ENCODE measurements at places on chromosomes 1 and 21. TPM values are rescaled to one million over a fixed set of nuclear protein-coding genes. Genes with fewer than 3 reads are reported as not detected.
A peak's percentile ranks its signal among the peaks of the same experiment; 100 is the strongest.

GRCh38 chr1:4395158-4395557, 259.3 kb upstream of the AJAP1 start:
- DNase-seq = no peak

DNA sequence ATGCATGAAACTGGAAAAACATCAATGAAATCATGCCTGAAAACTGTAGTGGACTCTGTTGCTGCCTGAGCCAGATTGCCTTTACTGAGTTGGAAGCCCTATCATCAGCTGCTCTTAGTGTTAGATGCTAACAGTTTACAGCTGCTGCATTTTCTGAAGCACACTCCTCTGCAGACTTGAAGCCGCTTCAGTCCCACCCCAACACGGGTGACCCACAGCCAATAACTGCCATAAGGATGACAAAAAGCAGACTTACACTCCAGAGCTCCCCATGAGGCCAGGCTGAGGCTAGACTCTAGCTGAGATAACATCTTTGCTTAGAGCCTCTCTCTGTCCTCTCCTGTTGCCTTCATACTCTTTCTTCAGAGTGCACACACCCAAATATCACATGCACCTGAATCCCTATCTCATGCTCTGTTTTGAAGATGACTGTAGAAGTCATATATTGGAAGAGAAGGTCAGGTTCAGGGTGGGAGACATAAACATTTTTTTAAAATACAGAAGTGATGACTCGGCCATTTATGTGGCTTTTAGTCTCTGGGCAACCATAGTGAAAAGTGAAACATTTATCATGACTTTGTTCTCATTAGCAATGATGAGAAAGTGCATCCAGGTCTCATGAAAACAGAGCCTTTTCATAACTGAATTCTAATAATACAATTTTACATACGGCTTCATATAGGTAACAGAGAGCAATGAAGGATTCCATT, 161.0 kb downstream of the KCNK2 start:
- no peak for DNase-seq

GRCh38 chr1:214453109-214453722, 98.2 kb downstream of the PTPN14 start:
- DNase-seq = no peak

DNA sequence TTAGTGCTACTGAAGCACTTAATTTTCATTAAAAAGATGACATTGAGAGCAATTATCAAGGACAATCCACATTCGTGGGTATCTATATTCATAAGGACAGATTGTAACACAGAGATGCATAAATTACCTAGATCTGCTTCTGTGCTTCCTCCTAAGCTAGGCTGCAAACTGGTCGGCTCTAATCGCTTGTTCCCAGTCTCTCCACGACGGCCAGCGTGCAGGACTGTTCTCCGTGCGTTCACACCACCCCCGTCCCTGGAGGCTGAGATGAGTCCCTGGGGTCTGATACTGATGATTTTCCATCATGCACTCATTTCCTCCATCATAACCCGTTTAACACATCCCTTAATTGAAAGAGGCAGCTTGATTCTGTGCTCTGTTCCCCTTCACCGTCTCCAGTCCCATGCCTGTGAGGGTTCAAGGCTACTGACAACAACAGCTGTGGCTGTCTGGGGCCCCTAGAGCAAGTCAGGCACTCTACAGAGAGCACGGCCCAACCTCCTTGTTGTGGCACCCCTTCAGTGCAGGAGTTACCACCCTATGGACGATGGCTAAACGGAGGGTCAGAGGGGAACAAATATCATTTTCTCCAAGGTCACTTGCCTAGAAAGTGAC, 469.6 kb downstream of the NPHP4 start:
- DNase-seq = no peak

GRCh38 chr1:241706967-241707366, 54.9 kb downstream of the WDR64 start:
- no peak for DNase-seq

PLA2G2C gene
- 0.33 TPM for total RNA-seq

GRCh38 chr21:34690041-34690792, 21.4 kb downstream of the CLIC6 start:
- DNase-seq = peak; percentile 69

CNKSR1 gene
- 2.2 TPM for total RNA-seq

DNA sequence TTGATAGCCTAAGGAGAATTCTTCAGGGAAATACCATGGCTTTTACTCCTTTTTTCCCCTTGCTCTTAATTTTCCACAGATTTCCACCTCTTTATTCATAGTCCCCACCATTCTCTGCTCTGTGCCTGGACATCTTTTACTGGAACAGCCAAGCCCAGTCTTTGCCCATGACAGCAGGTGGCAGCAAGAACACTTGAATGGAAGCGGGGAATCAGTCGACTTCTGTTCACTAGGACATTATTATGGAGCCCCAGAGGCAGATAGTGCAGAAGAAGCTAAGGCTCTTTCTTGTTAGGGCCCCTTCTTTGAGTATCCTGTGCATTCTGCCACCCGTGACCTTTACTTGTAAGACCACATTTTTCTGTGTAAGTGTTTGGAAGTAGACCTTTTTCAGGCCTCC, 6.3 kb downstream of the OR14I1 start:
- DNase-seq = no peak

OBSCN gene
- 3.0 TPM for total RNA-seq

GRCh38 chr21:23853796-23854379, 1753.4 kb downstream of the MRPL39 start:
- no peak for DNase-seq

DNA sequence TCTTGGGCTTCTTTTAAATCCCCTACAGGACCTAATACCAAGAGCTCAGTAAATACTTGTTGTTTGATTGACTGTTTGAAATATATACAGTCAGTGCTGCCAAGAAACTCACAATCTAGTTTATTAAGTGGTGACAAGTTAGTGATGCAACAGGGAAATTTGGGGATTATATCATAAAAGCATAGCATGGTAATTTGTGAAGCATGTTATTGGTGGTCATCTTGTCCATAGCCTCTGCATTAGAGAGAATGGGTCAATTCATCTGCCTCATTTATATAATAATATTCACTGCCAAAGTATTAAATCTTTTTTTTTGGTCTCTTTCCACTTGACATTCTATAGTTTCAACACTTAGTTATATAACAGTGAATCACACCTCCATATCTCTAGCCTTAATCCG, 138.2 kb upstream of the SPAG17 start:
- no peak for DNase-seq

DENND2C gene
- 5.9 TPM for total RNA-seq

DNA sequence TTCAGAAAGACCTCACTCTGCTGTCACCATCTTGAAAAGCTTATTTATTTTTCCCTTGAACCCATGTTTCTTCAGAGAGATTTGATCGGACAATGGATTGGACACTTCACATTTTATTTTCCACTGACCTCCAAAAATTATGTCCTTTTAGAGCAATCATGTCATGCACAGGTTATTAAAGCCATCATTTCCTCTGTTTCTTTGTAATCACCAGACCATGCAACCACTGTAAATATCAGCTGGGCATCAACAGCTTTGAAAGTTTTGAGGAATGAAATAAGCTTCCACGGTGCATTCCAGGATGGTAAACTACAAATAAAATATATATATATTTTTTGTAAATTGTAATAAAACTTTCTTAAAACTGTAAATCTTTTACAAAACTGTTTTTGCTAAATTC, 144.1 kb upstream of the ADAMTS5 start:
- no peak for DNase-seq

DNA sequence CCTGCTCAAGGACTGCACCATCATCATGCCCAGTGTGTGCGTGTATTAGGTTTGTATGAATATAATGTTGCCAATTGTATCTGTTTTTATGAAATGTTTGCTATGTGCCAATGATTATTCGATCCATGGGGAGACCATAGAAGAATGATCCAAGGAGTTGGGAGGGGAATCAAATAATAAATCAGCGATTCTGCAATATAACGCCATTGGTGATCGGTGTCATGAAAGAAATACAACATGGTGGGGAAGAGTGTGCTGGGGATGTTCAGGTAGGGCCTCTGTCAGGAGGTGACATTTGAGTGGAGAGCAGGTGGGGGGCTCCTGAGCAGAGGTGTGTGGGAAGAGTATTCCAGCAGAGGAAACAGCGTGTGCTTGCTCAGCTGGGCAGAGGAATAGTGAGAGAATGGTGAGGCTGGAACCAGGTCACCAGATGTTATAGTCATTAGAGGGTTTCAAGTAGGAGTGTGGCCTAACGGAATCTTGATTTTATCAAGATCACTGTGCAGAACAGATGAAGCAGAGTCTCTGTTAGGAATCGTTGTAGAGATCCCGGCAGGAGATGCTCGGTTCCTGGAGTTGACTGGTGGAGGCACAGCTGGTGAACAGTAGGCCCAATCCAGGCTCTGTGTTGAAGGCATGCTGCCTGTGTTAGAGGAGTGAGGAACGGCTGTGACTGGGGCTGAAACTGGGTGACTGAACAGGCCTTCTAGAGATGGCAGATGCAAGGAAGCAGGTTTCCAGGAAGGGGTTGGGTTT, 2.9 kb upstream of the ZNF496 start:
- DNase-seq = no peak

DNA sequence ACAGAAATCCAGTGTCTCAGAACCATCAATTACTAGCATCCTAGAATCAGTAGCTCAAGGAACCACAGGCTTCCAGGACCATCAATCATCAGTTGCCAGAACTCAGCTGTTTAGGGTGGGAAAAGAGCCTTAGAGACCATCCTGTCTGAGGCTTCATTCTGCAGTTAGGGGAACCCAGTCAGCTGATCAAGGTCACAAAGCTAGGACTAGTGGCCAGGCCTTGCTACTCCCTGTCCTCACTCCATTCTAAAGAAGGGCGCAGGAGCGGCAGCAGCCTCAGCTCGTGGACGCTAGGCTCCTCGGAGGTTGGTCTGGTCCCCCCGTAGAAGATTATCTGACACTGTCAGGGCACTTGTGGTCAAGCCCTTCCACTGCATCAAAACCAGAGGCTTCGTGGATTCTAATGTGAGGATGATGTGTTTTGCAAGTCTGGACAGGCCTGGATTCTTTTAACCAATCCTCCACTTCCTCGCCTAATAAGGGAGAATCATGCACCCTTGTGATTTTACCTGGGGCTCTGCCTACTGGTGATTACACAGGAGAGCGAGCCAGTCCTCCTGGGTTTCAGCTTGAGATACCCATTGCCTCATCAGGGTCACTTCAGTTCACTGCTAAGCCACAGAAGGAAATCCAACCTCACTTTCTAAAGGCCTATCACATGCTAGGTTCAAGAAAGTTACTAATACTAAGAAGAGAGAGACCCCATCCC, 41.7 kb upstream of the IFFO2 start:
- no peak for DNase-seq

LRRC38 gene
- 0.15 TPM for total RNA-seq

NR5A2 gene
- 4.1 TPM for total RNA-seq

GRCh38 chr1:166902279-166902678, 26.2 kb upstream of the TADA1 start:
- no peak for DNase-seq

GRCh38 chr1:161836018-161836417, 69.9 kb downstream of the ATF6 start:
- no peak for DNase-seq

- no peak for DNase-seq
These were observed 358.4 kb upstream of the ADGRL4 start for GRCh38 chr1:79364896-79365295.

TNNT2 gene
- total RNA-seq = 1.3 TPM

Data from breast epithelium (tissue), 4 donors.